Activated CD4-positive, alpha-beta T cell treated with anti-CD3 and anti-CD28 coated beads for 48 hours (primary cell): ENCODE measurements at places on chromosomes 11 and 22.

GRCh38 chr11:67281552-67282150 is 7.5 kb upstream of the ANKRD13D start:
- no peak for DNase-seq

- DNase-seq = no peak
These were observed 11.3 kb upstream of the CDC42BPG start for GRCh38 chr11:64855596-64856304.

DNA sequence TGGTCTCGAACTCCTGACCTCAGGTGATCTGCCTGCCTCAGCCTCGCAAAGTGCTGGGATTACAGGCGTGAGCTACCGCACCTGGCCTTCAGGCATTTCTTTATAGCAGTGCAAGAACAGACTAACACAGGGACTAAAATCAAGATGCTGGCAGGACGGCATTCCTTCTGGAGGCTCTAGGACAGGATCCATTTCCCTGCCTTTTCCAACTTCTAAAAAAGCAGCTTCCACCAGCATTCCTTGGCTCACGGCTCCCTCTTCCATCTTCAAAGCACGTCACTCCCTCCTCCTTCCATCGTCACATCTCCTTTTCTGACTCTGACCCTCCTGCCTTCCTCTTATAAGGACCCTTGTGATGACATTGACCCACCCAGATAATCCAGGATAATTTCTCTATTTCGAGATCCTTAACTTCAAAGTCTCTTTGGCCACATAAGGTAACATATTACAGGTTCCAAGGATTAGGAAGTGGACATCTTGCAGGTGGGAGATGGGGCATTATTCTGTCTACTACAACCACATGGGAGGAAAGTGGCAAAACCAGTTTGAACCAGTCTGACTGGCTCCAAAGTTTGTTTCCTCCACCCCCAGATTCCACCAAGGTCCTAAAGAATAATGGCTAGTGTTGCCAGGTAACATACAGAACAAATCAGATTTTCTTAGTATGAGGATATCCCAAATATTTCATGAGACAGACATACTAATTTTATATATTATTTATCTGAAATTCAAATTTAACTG is 172.5 kb downstream of the MN1 start:
- DNase-seq = no peak

- peak; percentile 82 for DNase-seq
These were observed at the start of the genes COMT and TXNRD2 for GRCh38 chr22:19941365-19942082. Gene COMT, plus strand, starts transcription at chr22:19941772. Its CDS starts 20,755 bp downstream, at chr22:19962527. Gene TXNRD2, minus strand, starts transcription at chr22:19941818. Its CDS starts 15 bp downstream, at chr22:19941803.

DNA sequence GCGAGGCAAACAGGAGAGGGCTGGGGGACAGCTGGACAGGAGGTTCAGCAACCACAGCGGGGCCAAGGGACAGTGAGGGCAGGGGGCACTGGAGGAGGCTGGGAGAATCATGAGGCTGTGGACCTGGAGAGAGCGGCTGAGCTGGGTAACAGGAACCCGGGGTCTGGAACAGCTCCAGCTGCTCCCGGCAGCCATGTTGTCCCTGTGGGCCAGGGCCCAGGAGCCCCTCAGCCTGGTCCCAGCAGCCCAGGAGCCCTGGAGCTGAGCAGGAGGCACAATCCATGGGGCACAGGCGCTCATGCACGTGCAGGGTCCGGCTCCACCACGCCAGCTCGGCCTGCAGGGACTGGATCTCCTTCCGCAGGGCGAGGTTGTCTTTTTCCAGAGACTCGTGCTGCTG is 7.4 kb downstream of the BATF2 start:
- DNase-seq = no peak
